ENCODE measurements at places on chromosomes 7 and 10.

DNA sequence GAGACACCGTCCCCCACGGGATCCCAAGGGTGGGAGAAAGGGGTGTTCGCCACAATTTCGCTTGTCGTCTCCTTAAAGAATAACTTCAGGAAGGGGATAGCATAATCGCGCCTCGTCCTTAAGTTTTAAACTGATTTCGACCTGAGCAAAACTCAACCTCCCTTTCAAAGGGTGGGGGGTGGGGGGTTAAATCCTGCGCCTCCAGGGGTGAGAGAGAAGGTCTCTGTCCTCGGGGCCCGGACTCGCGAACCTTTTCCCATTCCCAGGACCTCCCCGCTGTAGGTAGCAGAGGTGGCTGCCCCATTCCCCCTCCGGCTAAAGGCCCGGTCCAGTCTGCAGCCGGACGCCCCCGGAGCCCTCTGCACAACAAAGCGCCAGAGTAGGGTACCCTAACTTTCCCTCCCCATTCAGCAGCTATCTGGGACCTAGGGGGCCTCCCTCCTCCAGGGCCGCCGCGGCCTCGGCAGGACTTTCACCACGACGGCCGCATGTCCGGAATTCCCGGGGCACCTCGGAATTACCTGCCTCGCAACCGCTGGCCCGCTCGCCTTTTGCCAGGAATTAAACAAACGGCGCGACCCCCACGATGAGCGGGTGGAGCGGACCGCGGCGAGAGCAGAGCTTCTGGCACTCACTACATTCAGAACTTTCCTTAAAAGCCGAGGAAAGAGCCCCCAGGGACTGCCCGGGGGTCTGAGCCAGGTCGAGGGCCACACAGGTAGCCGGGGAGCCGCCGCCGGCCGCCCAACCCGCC is 1.7 kb downstream of the CDK6 start:
- DNase-seq, result no peak

DNA sequence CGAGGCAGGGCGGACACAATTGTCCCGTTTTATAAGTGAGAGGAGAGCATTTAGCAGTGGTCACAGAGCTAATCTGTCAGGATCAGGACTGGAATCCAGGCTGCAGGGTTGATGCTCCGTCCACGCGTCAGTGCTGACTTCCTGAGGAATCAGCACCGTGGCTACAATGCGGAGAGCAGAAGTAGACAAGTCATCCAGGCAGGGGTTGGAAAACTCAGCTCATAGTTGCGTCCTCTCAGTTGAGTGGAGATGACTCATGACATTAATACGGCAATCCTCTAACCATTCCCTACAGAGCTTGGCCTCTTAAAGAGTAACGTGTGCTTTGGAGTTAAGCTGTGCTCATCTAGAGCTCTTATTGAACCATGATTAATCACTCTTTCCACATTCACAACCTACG is 17.1 kb upstream of the HTR5A start:
- no peak for DNase-seq

GRCh38 chr7:27459731-27460053 is 203.0 kb downstream of the HIBADH start:
- DNase-seq, result no peak

- DNase-seq, result no peak
These were observed 34.8 kb upstream of the SFMBT2 start for GRCh38 chr10:7445474-7446185.

DNA sequence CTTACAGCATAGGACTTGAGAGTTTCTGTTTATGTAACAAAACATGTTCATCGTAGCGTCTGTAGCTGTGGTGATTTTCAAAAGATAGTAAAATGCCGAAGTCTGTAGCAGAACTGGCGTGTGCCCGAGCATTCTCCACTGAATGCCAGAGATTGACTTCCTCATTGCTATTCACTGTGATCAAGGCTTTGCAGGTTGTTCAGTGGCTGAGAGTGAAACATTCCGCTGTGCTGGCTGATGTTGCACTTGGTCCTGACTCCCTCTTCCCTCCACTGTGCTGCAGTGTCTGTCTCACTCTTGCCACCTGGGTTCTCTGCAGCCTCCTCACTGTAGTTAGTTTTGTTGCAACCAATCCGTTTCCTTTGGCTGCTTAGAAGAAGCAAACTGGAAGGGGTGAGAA is 37.6 kb downstream of the FHIP2A start:
- DNase-seq, result no peak

- no peak for DNase-seq
These were observed 220.6 kb upstream of the FOXK1 start for GRCh38 chr7:4461531-4461930.

DNA sequence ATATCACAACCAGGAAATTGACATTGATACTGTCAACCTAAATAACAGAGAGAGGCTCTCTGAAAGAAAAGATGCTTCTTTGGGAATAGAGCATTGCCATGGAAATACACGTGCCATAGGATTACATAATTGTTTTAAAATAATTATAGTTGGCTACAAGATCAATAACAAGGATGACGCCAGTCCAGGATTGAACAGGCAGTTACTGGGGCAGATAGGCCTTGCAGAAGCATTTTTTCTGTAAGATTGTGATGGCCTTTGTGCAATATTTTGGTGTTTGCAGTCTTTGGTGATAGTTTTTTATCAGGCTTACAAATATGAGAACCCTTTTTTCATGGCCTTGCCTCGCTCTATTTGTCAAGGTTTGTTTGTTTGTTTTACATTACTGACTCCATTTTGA is 10.5 kb downstream of the ACADSB start:
- no peak for DNase-seq

- no peak for DNase-seq
These were observed 732.4 kb downstream of the KCNMA1 start for GRCh38 chr10:76905251-76905650.

- peak; percentile 27 for DNase-seq
These were observed 57.8 kb upstream of the CTBP2 start for GRCh38 chr10:125217990-125218675.

DNA sequence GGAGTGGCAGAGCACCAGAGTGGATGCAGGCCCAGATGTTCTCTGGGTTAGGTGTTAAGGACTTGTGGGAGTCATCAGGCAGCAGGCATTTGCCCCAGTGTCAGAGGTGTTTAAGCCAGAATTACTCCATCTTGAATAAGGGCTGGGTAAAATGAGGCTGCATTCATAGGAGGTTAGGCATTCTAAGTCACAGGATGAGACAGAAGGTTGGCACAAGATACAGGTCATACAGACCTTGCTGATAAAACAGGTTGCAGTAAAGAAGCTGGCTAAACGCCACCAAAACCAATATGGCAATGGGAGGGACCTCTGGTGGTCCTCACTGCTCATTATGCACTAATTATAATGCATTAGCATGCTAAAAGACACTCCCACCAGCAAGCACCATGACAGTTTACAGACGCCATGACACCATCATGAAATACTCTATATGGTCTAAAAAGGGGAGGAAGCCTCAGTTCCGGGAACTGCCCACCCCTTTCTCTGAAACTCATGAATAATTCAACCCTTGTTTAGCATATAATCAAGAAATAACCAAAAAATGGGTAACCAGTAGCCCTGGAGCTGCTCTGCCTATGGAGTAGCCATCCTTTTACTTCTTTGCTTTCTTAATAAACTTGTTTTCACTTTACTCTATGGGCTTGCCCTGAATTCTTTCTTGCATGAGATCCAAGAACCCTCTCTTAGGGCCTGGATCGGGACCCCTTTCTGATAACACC is 882 bp upstream of the LRRC61 start:
- DNase-seq, result no peak

- DNase-seq, result no peak
These were observed 14.4 kb downstream of the PIP4K2A start for GRCh38 chr10:22699976-22700375.

DNA sequence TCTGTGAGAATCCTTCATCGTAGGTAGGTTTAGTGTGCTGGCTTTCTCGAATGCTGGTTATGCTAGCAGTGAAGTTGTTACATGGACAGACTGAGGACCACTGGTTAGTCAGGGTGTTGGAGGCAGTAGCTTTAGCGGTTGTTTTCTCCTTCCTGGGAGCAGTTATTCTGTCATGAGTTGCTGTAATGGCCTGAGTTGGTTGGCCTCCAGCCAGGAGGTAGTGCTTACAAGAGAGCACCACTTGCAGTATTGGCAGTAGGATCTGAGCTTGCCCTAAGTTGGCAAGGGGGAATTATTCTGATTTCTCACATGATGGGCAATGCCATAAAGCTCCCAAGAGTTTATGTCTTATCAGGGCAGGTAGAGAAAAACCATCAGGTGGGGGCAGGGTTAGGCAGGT is 58.0 kb downstream of the IPMK start:
- DNase-seq, result no peak

DNA sequence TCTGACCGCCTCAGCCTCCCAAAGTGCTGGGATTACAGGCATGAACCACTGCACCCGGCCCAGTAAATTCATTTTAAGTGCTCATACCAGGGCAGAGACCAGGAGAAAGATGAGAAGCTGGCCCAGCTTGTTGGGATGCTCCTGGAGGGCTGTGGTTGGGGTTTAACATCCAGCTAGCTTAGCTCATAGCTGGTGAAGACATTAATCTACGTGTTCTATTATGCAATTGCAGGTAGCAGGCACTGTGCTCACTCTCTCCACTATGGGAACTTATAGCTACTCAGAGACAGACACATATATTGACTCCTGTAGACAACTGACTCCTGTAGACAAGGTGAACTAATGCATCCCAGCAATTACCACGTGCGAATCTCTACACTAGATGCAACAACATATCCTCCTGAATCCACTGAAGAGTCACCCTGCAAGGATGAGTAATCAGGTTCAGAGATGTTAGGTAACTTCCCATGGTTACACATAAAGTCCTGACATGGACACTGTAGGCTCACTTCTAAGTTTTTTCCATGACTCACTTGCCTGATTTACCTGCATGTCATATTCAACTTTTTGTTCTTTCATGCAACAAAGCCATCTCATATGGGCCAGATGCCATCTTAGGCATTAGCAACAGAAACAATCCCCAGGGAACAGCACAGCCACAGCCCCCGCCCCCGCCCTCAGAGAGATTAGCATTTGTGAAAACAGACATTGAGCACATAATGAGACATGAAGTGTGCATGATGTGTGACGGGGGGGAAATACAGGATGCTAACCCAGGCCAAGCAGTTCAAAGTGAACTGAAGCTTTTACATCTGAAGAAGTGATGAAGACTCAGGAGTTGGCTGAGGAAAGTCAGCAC is 37.2 kb downstream of the ERLIN1 start:
- DNase-seq, result peak; percentile 25

GRCh38 chr10:21417172-21417712 is 108.2 kb downstream of the SKIDA1 start:
- DNase-seq, result no peak

GRCh38 chr7:23347682-23348180 is 48.6 kb downstream of the MALSU1 start:
- DNase-seq, result peak; percentile 82

DNA sequence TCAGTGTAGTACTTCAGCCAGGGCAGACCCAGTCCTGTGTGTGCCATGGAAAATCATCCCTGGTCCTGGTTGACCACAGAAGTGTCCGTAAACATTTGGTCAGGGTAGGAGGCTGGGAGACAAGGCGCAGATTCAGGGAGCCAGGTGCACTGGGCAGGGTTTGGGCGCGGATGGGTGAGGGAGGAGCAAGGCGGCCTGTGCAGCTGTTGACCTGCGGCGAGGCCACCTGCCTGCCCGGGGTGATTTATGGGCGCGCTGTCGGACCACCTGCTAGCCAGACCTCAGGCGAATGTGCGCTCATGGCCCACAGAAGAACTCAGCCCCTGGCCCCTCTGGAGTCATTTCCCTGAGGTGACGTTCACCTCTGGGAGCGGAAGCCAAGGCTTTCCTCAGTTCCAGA is 6.6 kb downstream of the SFRP5 start:
- DNase-seq, result no peak

DNA sequence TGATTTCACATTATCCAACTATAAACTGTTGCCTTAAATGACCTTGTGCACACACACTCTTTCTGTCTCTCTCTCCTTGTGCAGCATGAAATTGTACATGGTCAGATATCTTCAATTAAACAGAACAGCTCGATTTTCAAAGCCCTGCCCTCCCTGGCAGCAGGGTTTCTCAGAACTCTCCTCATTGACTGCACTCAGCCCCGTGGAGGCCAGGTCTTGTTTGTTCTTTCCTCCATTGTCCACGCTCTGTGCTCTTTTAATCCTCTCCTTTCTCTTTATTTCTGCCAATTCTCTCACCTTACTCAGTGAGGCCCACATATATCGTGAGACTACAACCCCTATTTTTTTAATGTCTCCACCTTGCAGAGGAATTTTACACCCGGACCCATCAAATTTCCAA is 175.9 kb upstream of the STK17A start:
- DNase-seq, result no peak

DNA sequence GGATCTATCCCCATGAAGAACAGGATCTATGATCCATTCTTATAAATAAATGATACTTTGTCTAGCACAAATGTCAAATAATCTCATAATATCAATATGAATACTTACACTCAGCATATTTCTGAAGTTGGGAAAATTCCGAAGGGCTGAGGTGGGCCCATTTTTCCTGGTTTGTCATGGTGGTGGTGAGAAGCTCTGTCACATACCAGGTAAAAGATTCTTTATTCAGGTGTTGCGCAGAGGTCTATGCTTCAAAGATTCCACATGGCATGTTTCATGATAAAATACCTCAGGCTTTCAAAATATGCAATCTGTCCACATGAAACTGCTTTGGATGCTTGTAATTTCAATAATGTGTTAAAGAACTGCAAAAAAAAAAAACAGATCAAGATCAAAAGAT is 61.5 kb downstream of the DGKB start:
- peak; percentile 24 for DNase-seq

DNA sequence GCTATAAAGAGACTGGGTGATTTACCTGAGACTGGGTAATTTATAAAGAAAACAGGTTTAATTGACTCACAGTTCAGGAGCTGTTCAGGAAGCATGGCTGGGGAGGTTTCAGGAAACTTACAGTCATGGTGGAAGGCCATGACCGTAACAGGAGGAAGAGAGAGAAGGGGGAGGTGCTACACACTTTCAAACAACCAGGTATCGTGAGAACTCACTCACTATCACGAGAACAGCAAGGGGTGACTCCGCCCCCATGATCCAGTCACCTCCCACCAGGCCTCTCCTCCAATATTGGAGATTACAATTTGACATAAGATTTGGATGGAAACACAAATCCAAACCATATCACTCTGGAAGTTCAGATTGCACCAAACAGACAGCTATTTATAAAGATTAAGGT is 59.8 kb upstream of the ARHGAP21 start:
- DNase-seq, result no peak

DNA sequence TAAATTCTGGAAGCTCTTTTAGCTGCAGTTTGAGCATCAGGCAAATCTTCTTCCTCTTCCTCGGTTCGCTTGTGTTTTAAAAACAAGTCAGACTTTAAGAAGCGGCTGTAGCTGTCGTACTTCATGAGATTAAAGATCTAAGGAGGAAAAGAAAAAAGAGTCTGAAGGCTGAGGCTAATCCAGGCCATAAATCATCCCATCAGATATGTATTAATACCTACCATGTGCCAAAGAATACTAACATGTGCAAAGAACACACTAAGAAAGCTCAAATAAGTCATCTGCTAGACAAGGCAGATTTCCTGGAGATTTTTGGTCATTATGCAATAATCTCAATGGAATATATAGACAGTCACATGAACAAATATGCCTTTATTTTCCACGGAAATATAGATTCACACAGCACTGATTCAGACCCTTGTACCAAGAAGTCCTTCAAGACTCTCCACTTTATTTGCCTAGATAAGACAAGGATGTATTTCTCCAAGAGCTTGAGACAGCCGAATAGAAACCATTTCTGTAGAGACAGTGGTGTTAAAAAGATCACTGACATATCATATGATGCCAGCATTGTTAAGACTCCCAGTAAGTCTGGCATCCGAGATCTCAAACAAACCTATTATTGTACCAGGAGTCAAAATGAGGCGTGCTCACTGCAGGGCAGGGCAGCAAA is 42.3 kb downstream of the RGS10 start:
- DNase-seq, result peak; percentile 53

GRCh38 chr10:57624856-57625592 is 642.7 kb downstream of the IPMK start:
- DNase-seq, result no peak

- DNase-seq, result no peak
These were observed 879.0 kb upstream of the CELF2 start for GRCh38 chr10:10138685-10139084.

Measured in fibroblast of upper back skin (primary cell).